ENCODE measurements at places on chromosomes 13 and 19. TPM values are rescaled to one million over a fixed set of nuclear protein-coding genes. Genes with fewer than 3 reads are reported as not detected.
A peak's percentile ranks its signal among the peaks of the same experiment; 100 is the strongest.

- H3K36me3 ChIP-seq: no peaks in the 10 kb centered on the region
- H3K27me3 ChIP-seq: peaks cover 46% of the 10 kb centered on the region
- DNase-seq: no peak
- peaks cover 11% of the 10 kb centered on the region for H3K4me1 ChIP-seq
Observed at GRCh38 chr19:55453511-55454260, 7.8 kb downstream of the ISOC2 start.

GRCh38 chr13:98261165-98261702 is 84.2 kb upstream of the RNF113B start:
- DNase-seq: no peak
- no peaks in the 10 kb centered on the region for H3K36me3 ChIP-seq
- H3K27ac ChIP-seq: no peak overlapping the region
- H3K27me3 ChIP-seq: no peaks in the 10 kb centered on the region

DNA sequence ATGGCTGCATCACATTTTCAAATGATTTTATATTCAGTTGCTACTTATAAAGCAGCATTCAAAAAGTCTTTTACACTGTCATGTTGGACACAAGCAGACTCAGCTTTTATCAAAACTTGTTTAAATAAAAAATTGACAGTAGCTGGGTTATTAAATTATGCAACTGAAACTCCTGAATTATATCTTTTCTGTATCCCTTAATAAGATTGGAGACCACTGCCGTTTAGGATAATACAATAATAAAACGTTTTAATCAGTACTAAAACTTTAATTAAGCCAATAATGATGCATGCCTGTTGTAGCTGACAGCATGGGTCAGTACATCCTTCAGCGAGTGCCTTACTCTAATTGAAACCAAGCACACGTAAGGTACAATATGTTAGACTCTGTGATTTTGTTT is 78.0 kb downstream of the DPY19L3 start:
- H3K27ac ChIP-seq: no peak overlapping the region
- H3K27me3 ChIP-seq: no peaks in the 10 kb centered on the region
- no peak for DNase-seq
- no peak overlapping the region for H3K4me3 ChIP-seq

GRCh38 chr19:13668964-13669363 is 95.4 kb upstream of the MRI1 start:
- no peak overlapping the region for H3K27ac ChIP-seq
- no peak for DNase-seq
- H3K4me1 ChIP-seq: no peaks in the 10 kb centered on the region
- no peaks in the 10 kb centered on the region for H3K36me3 ChIP-seq

- no peak overlapping the region for H3K4me3 ChIP-seq
- H3K36me3 ChIP-seq: no peaks in the 10 kb centered on the region
- DNase-seq: peak; percentile 19
- H3K4me1 ChIP-seq: peaks cover 6% of the 10 kb centered on the region
Observed at GRCh38 chr13:37106642-37107041, 1.2 kb upstream of the CSNK1A1L start.

- no peaks in the 10 kb centered on the region for H3K36me3 ChIP-seq
- no peak overlapping the region for H3K4me3 ChIP-seq
- no peak for DNase-seq
- no peak overlapping the region for H3K27ac ChIP-seq
Observed at GRCh38 chr13:85665286-85665685, 133.9 kb downstream of the SLITRK6 start.

GRCh38 chr13:48356750-48357149 is 53.2 kb downstream of the RB1 start:
- no peak overlapping the region for H3K27ac ChIP-seq
- no peak for DNase-seq
- H3K4me3 ChIP-seq: no peak overlapping the region
- peaks cover 4% of the 10 kb centered on the region for H3K36me3 ChIP-seq
- H3K27me3 ChIP-seq: no peaks in the 10 kb centered on the region
- no peaks in the 10 kb centered on the region for H3K4me1 ChIP-seq

RNF17 gene
- not detected for total RNA-seq

ATP4A gene
- not detected for total RNA-seq
